ENCODE measurements at places on chromosomes 3 and 15.

GRCh38 chr15:40782609-40783227 is 12.9 kb downstream of the C15orf62 start:
- DNase-seq: peak; percentile 55

DNA sequence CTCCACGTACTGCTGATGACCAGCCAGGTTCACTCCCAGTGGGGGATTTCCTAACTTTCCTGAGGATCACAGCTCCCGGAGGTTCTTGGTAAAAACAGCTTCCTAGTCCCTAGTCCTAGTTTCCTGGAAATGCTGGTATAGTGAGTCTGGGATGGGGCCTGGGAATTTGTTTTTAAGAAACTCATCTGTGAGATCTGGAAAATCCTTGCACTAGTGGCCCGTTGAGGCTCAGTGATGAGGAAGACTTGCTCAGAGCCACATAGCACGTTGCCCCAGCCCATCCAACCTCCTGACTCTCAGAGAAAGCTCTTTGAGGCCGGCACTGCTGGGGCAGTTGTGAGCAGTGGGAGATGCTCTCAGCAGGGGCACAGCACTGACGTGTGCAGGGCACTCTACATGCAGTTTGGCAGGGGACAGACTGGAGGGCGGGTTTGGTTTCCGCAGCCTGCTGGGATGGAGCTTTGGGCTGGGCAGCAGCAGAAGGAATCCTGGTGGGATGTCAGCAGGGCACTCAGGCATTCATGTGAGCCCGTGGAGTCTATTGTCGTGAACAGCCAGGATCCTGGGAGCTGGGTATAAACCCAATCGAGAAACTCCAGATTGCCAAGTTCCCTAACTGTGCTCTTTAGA is 31.6 kb downstream of the SAXO2 start:
- no peak for DNase-seq

- no peak for DNase-seq
Measured at GRCh38 chr15:94008104-94009074, 223.0 kb upstream of the MCTP2 start.

DNA sequence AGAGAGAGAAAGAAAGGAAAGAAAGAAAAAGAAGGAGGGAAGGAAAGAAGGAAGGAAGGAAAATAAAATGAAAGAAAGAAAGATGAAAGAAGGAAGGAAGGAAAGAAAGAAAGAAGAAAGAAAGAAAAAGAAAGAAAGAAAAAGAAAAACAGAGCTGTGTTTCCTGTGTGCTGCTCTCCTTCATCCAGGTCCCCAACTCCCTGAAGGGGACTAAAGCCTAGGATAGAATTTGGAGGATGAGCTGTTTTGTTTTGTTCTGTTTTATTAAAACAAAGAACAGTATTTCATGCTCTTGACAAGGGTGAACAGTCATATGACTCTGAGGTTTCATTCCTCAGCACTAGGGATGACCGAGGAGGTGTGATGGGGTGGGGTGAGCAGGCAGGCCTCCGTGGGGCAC is 164.8 kb upstream of the NDN start:
- no peak for DNase-seq

Data from foreskin keratinocyte (primary cell).